ENCODE measurements at places on chromosomes 5 and 9.
A peak's percentile ranks its signal among the peaks of the same experiment; 100 is the strongest.

DNA sequence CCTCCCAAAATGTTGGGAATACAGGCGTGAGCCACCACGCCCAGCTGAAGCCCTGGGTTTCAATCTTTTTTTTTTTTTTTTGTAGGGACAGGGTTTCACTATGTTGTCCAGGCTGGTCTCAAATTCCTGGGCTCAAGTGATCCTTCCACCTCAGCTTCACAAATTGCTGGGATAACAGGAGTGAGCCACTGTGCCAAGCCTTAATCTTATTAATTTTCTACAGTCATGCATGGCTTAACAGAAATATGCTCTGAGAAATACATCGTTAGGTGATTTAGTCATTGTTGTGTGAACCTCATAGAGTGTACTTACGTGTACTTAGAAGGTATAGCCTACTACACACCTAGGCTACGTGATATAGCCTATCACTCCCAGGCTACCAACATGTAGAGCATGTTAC lies 31.0 kb downstream of the GLDC start:
- no peak for DNase-seq

DNA sequence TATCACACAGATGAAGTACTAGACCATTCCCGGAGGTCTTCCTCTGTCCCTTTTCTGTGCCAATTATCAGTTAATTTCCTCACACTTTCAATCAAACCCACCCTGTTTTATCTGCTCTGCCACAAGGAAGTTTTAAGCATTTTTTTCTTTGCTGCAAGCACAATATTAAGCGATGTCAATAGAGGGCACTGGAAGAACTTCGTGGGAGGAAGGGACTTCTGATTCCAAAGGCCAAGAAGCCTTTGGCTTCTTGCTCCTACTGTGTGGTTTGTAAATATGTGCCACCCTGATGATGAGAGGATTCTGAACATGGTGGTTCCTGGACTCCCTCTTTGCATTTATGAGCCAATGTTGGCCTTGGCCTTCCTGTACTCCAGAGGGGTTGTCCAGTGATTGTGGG lies 1712.5 kb upstream of the C9orf72 start:
- DNase-seq = no peak

GRCh38 chr9:38172586-38172985 lies 103.6 kb upstream of the SHB start:
- DNase-seq = no peak

DNA sequence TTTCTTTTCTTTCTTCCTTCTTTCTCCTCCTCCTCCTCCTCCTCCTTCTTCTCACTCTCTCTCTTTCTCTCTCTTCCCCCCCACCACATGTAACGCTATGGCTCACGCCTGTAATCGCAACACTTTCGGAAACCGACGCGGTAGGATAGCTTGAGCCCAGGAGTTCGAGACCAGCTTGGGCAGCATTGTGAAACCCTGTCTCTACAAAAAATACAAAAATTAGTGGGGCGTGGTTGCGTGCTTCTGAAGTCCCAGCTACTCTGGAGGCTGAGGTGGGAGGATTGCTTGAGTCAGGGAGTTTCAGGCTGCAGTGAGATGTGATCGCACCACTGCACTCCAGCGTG lies 736 bp upstream of the GLDC start:
- peak; percentile 7 for DNase-seq

DNA sequence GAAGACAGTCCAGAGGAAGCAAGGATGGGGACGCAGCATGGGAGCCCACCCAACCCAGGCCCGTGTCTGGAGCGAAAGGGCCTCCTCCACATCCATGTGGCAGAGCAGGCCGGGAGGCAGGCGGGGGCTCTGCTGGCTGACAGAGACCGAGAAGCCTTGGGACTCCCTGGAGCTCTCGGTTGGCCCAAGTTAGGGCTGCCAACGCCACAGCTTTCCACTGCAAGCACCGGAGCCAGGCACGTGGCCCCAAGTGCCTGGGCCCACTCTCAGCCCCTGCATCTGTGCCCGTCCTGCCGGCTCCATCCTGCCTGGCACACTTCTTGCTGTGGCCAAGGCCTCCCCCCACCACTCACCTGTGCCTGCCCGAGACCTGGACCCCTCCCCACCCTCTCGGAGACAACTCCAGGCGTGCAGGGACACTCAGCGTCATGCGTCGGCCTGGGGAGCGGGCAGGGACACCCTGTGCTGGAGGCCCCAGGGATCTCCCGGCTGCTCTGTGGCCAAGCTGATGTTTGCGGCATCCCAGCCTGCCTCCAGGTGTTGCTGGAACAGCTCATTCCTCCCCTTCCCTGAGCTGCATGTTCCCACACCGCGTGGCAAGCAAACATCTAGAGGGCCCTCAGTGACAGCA lies 31.5 kb downstream of the SLC6A3 start:
- DNase-seq = no peak

- no peak for DNase-seq
These were observed 204.1 kb upstream of the SEMA6A start for GRCh38 chr5:116778651-116779280.

DNA sequence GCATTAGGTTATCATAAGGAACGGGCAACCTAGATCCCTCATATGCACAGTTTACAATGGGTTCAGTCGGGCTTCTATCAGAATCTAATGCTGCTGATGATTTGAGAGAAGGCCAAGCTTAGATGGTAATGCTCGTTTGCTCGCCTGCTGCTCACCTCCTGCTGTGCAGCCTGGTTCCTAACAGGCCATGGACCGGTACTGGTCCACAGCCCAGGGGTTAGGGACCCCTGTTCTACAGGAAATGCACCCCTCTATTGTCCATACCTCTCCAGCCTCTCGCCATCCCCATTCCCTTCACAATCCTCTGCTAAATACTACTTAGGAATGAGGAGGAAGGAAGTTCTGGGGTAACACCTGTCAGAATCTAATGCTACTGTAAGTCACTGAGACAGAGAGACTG lies 75.1 kb downstream of the OXCT1 start:
- DNase-seq = no peak

- DNase-seq = no peak
These were observed 2.8 kb downstream of the LRRC14B start for GRCh38 chr5:194102-194501.

DNA sequence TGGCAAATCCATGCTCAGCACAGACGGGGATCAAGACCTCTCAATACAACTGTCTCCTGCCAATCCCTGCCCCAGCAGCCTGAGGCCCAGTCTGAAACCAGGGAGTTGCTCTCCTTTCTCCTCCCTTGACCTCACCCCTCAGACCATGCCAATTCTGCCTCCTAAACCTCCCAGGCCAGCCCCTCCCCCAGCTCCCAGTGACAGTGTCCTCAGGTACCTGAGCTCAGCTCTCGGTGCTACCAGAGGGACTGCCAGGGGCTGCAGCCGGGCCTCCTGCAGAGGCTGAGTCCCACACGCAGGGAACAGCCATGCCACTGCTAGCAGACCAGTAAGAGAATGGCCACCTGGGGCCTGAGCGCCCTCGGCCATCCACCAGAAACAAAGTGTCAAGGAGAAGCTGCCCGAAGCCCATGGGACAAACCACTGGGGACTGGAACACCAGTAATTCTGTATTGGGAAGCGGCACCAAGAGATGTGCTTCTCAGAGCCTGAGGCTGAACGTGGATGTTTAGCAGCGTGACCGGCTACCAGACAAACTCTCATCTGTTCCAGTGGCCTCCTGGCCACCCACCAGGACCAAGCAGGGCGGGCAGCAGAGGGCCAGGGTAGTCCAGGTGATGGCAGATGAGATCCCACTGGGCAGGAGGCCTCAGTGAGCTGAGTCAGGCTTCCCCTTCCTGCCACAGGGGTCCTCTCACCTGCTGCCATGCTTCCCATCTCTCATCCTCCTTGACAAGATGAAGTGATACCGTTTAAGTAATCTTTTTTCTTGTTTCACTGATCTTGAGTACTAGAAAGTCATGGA lies 557 bp upstream of the IL3 start:
- DNase-seq = no peak

DNA sequence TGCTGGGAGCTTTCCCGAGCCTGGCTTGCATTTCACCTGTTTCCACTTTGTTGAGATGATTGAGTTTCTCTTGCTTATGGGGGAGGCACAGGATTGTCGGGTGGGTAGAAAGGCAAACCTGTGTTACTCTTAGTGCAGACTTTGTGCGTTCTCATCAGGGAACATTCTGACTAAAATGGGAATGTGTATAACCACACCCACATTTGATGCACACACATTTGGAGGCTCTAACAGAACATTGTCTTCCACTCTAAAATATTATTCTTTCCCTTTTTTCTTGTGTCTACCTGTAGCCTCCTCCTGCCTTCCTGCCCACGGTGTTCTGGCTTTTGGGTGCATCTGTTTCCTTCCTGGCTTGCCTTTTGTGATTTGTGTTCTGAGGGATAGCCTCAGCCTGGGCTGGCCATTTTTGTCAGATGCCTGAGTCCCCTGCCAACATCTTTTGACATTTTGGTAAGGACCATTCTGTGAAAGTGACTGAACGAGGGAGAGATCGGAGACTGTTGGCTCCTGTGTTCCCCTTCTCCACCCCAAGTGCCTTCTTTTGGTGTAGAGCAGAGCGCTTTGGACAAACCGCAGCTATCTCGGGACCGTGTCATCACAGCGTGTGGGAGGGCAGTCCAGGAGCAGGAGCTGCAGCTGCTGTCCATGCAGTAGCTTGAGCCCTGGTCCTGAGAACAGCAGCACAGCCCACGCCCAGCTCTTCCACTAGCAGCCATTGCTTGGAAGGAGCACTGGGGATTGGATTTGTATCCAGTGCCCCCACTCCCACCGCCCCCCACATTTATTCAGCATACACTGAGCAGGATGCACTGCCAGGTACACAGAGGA lies 101.4 kb downstream of the ARHGAP26 start:
- no peak for DNase-seq

GRCh38 chr5:138275379-138275782 lies 960 bp upstream of the GFRA3 start:
- DNase-seq = no peak

DNA sequence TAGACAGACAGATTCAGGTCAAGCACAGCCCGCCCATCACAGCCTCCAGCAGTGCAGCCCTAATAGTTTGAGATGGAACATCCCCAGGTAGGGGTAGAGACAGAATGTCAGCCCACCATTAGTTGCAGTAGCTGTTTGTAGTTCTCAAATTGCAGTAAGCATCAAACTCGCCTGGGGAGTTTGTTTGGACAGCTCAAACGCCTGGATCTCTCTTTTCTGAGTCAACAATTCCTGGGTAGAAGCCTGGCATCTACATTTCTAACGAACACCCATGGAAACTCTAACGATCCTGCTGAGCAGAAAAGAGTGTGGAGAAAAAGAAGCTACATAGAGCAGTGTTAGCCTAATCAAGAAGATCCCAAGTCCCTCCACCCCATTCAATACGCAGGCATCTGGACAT lies 59.4 kb downstream of the ADAMTS16 start:
- DNase-seq = no peak

- DNase-seq = no peak
These were observed 24.0 kb downstream of the DCTN4 start for GRCh38 chr5:150734579-150735384.

DNA sequence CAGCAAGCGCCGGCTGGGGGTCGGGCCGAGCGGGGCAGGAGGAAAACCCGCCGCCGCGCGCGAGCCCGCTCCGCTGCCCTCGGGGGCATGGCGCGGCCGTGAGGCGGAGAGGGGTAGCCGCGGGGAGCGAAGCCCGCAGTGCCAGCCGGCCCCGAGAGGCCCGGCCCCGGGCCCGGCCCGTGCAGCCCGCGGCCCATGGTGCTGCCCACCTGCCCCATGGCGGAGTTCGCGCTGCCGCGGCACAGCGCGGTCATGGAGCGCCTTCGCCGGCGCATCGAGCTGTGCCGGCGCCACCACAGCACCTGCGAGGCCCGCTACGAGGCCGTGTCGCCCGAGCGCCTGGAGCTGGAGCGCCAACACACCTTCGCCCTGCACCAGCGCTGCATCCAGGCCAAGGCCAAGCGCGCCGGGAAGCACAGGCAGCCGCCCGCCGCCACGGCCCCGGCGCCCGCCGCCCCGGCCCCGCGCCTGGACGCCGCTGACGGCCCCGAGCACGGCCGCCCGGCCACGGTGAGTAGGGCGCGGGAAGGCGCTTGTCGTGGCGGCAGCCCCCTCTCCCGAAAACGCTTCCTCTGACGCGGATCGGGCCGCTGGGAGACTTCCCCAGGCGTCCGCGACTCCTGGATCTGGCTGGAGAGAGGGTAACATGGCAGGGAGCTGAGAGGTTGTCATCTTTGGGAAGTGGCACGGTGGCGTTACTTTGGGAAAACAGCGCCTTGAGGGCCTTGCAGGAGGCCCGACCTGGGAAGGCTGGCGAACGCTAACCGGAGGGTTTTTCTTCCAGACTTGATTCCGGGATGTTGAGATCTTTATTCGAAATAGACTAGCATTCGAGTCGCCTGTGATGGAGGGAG lies 523 bp downstream of the MAML1 start:
- peak; percentile 4 for DNase-seq

DNA sequence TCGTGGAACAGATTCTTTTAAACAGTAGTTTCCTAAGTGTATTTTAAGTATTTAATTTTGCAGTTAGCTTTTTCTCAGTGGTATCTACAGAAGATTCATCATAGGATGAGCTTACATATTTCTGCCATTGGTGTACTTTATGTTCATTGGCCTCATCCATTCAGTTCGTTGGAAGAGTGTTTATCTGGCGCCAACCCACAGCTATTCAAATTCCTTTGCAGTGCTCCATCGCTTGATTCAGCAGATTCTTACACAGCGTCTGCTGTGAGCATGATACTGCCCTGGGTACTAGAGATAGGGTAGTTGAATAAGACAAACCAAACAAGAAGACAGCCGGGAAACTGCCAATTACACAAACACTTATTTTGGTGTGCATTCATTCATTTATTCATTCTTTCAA lies 55.1 kb downstream of the NUP214 start:
- DNase-seq = no peak

GRCh38 chr5:10701567-10702039 lies 59.4 kb downstream of the DAP start:
- no peak for DNase-seq

DNA sequence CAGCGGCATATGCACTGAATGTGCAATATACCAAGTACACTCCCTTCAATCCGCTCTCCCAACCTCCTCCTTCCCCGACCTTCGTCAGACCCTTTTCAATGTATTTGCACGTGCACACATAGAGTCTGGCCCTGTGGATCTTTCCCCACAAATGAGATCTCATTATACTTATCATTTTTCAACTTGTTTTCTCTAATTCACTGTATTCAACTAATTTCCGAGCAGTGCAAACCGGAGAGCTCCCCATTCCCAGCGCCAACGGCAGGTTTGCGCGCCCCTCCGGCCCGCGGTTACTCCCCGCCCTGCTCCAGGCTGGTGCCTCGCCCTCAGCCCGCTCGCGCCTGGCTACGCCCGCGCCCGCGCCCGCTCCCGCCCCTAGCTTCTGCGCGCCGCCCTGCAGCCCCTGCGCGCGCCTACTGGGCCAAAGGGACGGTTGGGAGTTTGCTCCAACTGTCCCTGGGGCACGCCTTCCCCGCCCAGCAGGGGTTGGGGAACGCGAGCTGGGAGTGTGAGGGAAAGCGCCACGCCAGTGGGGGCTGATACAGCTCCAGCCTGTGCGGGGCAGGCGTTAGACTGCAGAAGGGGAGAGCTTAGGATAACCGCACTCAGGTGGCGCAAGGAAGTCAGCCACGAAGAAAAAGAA lies 3.3 kb upstream of the CDC20B start:
- no peak for DNase-seq

GRCh38 chr5:87150630-87151029 lies 117.1 kb upstream of the RASA1 start:
- DNase-seq = no peak

- DNase-seq = no peak
These were observed 41.2 kb upstream of the PTGS1 start for GRCh38 chr9:122329597-122329996.
